ENCODE measurements at places on chromosomes 1 and 21.

DNA sequence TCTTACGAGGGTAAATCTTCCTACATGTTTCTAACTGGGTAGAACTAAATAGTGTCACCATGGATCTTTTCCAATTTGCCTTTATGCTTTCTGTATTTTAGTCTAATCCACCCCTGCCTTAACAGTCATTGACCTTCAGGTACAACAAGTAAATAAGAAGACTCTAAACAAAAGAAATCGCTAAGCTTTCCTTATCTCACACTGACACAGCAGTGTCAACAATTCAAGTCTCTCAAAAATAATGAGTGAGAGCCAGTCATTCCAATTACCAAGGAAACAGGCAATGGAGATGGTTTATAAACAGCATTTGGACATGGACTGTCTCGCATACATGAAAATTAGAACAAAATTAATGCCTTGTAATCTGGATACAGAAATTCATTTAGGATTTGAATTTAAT lies 365.8 kb downstream of the VAV3 start:
- no peak for DNase-seq

- DNase-seq = peak; percentile 41
Measured at GRCh38 chr1:8348777-8349472, 31.0 kb downstream of the SLC45A1 start.

GRCh38 chr1:21680918-21681317 lies 11.8 kb upstream of the RAP1GAP start:
- DNase-seq = no peak

- no peak for DNase-seq
Measured at GRCh38 chr21:41670056-41670805, 96.6 kb downstream of the RIPK4 start.

- DNase-seq = no peak
Measured at GRCh38 chr1:204569478-204569877, 53.3 kb downstream of the MDM4 start.

- DNase-seq = peak; percentile 29
Measured at GRCh38 chr1:203127666-203128430, at the start of gene ADORA1. TSS of gene ADORA1 (plus strand) at chr1:203127726. CDS start at chr1:203128842, 1,116 bp downstream.

- no peak for DNase-seq
Measured at GRCh38 chr1:116680752-116681151, 13.2 kb upstream of the IGSF3 start.

DNA sequence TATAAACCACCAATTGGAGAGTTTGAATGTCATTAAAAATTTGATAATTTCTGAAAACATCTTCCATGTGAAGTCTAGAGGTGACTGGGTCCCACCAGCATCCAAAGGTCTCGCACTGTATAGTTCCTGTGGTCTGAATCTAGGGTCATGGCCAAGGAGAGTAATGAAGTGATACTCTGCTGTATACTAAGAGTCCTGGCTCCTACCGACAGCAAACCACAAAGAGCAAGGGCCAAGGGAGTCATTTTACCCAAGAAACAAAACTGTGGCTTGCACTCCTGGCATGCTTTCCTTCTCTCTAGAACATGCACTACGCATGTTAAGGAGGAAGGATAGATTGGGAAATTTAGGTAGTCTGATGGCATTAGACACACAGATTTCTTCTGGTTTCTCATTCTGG lies 115.6 kb downstream of the BRINP2 start:
- DNase-seq = no peak

- DNase-seq = no peak
Measured at GRCh38 chr1:47677241-47677940, 239.5 kb downstream of the FOXD2 start.

DNA sequence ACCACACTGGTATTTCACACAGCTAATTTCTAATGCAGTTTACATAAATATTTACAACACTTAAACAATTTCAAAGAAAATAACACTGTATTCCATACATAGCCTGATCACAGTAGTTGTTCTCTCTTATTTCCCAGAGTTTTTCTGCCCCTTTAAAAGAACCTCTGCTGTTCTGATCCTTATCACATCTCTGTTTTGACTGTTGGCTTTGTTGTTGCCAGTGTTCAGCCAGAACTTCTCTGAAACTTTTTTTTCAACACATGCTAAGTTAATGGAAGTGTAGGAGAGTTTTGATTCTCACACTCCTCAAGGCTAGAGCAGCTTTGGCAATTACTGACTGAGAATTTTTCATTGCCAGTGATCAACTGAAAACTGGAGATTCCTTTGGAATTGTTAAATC lies 11.1 kb downstream of the SELE start:
- no peak for DNase-seq

DNA sequence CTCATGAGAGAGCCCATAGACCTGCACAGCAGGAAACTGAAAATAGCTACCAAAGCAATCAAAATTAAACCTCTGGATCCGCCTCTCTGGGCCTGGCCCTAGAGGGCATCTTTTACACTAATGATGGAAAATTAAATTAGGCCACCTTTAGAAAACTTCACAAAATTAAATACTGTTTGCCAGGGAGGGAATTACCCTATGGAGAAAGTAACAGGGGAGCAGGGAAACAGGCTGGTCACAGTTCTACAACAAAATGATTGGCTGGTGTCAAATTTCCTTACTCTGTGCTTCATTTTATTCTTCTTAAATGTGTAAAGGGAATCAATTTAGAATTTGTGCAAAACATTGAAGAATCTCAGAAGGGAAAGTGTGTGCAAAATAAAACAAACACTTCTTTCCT lies 62.4 kb downstream of the SPATA46 start:
- no peak for DNase-seq

All from DMS153 (cell line).